Heart right ventricle (tissue), 16 donors: ENCODE measurements at places on chromosomes 6 and 20. TPM values are rescaled to one million over a fixed set of nuclear protein-coding genes. Genes with fewer than 3 reads are reported as not detected.
A peak's percentile ranks its signal among the peaks of the same experiment; 100 is the strongest.

SYTL3 gene
- 8.0 TPM for polyA plus RNA-seq

GPR6 gene
- not detected for polyA plus RNA-seq

HEBP2 gene
- polyA plus RNA-seq: 44.1 TPM

FAM83B gene
- 0.22 TPM for polyA plus RNA-seq

DNA sequence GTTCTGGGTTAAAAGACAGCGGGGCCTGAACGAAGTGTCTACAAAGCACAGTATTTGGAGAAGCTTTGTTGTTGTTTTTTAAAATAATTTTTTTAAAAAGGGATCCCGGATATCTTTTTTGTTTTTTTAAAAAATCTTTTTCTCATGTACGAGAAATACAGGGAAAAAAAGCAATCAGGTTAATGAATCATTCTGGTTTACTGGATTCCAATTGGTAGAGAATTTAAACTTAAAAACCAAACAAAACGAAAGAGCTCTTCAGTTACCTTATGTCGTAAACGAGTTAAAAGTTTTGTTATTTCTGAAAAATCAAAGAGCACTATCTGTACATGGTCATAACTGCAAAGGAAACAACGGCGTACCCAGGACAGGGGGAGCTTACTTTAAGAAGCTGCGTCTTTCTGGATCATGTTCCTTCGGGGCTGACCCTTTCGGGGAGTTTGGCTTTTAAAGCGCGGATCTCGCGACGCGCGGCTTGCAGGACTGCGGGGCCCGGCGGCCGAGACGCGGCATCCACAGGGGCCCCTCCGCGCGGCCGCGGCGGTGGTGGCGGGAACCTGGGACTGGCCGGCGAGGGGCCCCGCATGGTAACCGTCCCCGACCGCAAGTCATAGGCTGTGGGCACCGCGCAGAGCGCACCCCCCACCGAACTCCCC is 927 bp downstream of the IL20RA start:
- H3K27ac ChIP-seq: no peak overlapping the region
- H3K36me3 ChIP-seq: no peaks in the 10 kb centered on the region
- H3K27me3 ChIP-seq: peaks cover 43% of the 10 kb centered on the region
- peaks cover 3% of the 10 kb centered on the region for H3K4me1 ChIP-seq
- peak overlapping the region; percentile 78 for H3K4me3 ChIP-seq

DNA sequence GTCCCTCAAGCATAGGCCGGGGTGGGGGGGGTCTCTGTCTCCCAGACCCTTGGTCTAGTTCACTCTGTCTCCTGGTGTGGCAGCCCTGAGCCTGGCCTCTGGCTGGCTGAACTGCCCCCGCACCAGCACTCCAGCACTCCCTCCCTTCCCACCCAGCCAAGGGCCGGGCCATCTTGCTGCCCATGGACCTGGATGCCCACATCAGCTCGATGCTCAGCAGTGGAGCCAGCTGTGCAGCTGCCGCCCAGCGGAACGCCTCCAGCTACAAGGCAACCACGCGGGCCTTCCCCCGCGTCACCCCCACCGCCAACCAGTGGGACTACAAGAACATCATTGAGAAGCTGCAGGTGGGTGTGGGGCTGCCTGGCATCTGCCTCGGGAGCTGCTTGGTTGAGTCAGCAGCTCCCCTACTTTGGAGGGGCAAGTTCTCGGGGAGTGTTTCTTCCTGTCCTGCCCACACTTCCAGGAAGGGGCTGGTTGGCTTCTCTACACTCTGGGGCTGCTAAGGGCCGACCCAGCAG is 28.4 kb downstream of the UQCC2 start:
- no peak overlapping the region for H3K4me3 ChIP-seq
- no peaks in the 10 kb centered on the region for H3K27me3 ChIP-seq
- no peak overlapping the region for H3K27ac ChIP-seq
- H3K36me3 ChIP-seq: no peaks in the 10 kb centered on the region

GRCh38 chr6:42259286-42259685 is 41.6 kb upstream of the MRPS10 start:
- no peaks in the 10 kb centered on the region for H3K27me3 ChIP-seq
- H3K4me1 ChIP-seq: peaks cover 22% of the 10 kb centered on the region
- no peak overlapping the region for H3K4me3 ChIP-seq
- H3K36me3 ChIP-seq: no peaks in the 10 kb centered on the region
- DNase-seq: no peak

DNA sequence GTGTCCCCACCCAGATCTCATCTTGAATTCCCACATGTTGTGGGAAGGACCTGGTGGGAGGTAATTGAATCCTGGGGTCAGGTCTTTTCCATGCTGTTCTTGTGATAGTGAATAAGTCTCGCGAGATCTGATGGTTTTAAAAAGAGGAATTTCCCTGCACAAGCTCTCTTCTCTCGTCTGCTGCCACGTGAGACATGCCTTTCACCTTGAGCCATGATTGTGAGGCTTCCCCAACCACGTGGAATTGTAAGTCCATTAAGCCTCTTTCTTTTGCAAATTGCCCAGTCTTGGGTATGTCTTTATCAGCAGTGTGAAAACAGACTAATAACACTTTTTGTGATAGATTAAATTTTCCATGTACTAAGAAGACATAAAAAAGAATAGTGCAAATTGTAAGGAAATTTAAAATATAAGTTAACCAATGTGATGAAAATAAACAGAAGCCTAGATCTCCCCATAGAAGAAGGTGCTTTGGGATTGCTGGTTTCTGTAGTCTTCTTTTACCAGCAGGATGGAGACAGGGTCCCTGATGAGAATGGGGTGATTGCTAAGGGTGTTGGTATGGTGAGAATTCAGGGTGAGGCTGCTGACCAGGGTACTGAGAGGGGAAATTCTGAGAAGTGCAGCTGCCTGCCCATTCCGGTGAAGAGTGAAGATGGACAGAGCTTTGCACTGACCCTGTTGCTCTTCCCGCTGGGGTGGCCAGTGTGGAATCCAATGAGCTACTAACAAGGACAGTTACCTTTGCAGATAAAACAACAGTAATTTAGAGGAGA is 50.7 kb downstream of the BMP2 start:
- H3K27ac ChIP-seq: no peak overlapping the region
- no peaks in the 10 kb centered on the region for H3K4me1 ChIP-seq
- H3K4me3 ChIP-seq: no peak overlapping the region
- H3K36me3 ChIP-seq: no peaks in the 10 kb centered on the region
- H3K27me3 ChIP-seq: peaks cover 8% of the 10 kb centered on the region
